ENCODE measurements at places on chromosomes 4 and X.
A peak's percentile ranks its signal among the peaks of the same experiment; 100 is the strongest.

GRCh38 chr4:35793045-35793722, 451.1 kb downstream of the ARAP2 start:
- DNase-seq, result no peak

- peak; percentile 74 for DNase-seq
Observed at GRCh38 chrX:69503782-69504625, at the start of gene NALF2. Gene NALF2, plus strand, starts transcription at chrX:69504326. Its CDS starts 957 bp downstream, at chrX:69505283.

GRCh38 chrX:40663880-40664630, 16.7 kb upstream of the CXorf38 start:
- no peak for DNase-seq

GRCh38 chr4:25950461-25951389, 36.7 kb downstream of the SMIM20 start:
- DNase-seq, result no peak

GRCh38 chr4:88613417-88613875, 21.2 kb downstream of the HERC3 start:
- no peak for DNase-seq

- no peak for DNase-seq
Observed at GRCh38 chr4:40152637-40153036, 44.2 kb upstream of the RHOH start.

GRCh38 chr4:54802336-54802735, 144.6 kb downstream of the KIT start:
- no peak for DNase-seq

DNA sequence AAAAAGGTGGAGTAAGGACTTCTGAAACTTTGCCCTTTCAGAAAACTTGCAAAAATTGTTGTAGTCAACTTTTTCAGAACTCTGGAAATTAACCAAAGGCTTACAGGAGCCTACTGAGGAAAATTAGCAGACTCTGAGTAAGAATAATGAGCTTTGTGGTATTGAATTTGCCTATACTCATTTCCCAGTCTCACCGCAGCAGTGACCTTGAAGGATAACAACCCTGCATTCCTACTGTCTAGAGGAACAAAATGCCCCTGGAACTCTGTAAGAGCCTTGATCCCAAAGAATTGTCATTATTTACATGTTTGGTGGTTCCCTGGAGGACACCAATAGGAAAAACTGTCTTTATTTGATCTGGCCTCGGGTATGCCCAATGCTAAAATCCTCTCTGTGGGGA, 57.9 kb downstream of the MND1 start:
- no peak for DNase-seq

DNA sequence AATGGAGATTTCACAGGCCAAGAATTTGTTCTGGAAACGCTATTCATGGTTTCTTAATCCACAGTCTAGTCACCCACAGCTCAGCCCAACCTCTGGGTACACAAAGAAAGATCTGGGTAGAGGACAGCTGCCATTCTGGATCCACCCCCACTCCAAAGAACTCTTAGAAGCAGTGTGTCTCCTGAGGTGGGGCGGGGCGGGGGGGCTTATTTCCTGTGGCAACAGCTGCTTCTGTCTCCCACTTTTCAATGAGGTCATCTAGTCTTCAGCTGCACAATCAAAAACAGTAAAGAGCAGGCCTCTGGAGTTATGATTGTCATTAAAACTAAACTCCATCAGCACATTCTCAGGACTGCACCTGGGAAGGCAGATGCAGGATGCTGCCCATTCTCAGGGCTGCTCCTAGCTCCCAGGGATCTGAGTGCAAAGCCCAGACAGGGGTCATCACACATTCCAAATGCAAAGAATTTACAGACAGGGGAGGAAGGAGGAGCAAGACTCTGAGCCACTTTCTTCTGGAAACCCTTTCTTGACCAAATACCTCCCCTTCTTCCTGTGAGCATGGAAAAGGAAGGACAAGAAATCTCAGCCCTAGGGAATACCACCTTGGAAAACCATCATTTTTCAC, 207.3 kb downstream of the HS6ST2 start:
- no peak for DNase-seq

DNA sequence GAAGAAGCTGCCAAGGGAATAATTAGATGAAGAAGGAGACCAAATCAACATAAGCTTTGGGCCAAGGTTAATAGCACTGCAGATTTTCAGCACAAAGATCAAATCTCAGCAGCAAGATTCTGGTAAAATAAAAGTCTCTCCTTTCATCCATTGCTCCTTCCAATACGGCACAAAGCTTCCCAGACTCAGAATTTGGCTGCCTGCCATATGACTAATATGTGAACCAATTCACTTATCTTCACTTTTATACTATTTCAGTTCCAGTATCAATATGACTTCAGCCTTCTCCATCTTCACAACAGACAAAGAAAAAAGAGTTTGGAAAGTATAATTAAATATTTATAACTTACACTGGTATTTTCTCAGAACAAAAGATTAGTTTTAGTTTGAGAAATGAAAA, 978.3 kb upstream of the GRID2 start:
- peak; percentile 84 for DNase-seq

- DNase-seq, result no peak
Observed at GRCh38 chr4:23970201-23970850, 80.5 kb upstream of the PPARGC1A start.

DNA sequence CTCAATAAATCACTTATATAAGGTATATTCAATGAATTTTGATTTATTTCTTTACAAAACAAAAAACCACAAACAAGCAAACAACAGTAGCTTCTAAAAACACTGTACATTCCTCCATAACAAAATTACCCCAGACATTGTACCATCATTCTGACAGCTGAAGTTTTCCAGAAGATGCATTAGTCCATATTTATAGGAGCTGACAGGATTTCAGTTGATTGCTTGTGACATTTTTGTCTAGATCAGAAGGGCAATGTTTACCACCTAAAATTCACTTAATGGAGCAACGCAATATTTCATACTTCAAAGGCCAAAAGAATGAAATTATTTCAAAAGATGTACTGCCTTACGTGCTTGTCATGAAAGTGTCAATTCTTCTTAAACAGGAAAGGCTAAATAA, 167.0 kb downstream of the ATP10D start:
- no peak for DNase-seq

GRCh38 chr4:42624551-42624950, 32.4 kb downstream of the ATP8A1 start:
- DNase-seq, result no peak

- DNase-seq, result no peak
Observed at GRCh38 chr4:2768921-2769336, 12.8 kb upstream of the TNIP2 start.

- no peak for DNase-seq
Observed at GRCh38 chr4:108227923-108228322, 59.2 kb upstream of the LEF1 start.

GRCh38 chrX:138710866-138711341, 613 bp downstream of the FGF13 start:
- no peak for DNase-seq

DNA sequence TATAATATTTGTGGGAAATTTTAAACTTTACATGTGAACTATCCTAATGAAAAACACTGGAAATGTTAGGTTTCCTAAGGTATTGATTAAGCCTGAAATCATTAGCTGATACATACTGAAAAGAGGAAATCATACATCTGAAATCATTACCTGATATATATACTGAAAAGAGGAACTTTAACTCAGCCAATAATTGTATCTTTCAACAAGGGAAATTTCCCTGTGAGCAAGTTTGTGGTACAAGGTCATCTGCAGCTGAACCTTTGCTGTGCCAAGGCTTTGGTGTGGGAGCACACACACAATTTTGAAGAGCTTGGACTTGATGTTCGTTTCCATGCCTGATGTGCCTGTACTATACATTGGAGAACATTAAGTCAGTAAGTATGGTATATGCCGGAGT, 131.9 kb upstream of the USP9X start:
- DNase-seq, result no peak

GRCh38 chr4:169727616-169728015, 30.1 kb downstream of the HPF1 start:
- no peak for DNase-seq

- DNase-seq, result no peak
Observed at GRCh38 chrX:13821738-13822137, 4.8 kb upstream of the GPM6B start.

GRCh38 chr4:4288098-4288497, 1.9 kb downstream of the LYAR start:
- no peak for DNase-seq

- DNase-seq, result no peak
Observed at GRCh38 chr4:124862261-124862660, 149.7 kb upstream of the ANKRD50 start.

DNA sequence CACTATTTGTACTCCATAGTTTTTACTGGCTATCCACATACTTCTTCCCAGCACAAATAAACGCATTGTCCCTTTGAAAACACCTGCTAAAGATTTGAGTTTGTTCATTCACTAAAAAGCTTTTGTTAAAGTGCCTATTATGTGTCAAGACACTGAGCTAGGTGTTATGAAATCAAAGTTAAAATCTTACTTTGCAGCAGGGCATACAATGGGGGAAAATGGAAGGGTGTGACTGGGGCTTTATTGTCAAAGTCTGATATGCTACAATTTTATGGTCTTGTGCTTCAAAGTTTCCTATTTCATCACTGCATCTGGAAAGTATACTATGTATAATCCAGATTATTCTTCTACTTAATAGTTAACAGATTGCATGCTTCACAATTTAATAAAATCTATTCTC, 128.4 kb downstream of the PPP3CA start:
- DNase-seq, result no peak

- DNase-seq, result no peak
Observed at GRCh38 chr4:111562826-111563225, 582.4 kb upstream of the FAM241A start.

DNA sequence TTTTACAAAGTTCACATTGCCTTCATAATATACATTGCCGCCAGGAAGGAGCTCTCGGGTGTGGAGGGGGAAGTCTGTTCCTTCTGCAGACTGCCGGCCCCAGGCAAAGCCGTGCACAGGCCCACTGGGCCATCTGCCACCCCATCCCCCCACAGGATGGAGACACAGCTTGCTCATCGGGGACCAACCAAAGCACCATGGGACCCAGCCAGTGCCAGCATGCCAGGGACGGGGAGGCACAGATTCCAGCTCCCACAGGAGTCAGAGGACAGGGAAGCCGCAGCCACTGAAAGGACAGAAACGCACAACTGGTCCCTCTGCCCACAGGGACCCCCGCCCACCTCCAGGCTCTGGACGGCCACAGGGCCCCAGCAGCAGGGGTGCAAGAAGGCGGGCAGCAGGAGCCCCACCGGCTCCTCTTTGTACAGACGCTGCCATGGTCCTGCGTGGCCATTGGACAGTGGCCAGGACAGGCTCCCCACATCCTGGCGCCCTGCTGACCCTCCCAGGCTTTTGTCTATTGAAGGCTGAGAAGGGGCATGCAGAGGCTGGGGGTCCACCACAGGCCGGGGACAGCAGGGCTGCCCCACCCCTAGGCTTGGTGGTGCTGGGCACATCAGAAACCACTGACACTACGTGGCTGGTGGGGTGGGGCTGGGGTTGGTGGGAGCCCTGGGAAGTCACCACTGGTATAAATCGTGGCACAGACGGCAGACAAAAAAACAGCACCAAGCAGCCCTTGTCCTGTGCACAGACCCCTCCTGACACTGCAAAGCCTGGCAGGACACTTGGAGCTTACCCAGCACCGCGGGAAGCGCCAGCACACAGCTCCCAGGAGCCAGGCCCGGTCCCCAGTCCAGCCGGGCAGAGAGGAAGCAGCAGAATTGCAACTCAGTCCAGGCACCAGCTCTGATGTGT, 89.0 kb downstream of the FAM53A start:
- no peak for DNase-seq
